ENCODE measurements at places on chromosomes 6 and 20.
A peak's percentile ranks its signal among the peaks of the same experiment; 100 is the strongest.

DNA sequence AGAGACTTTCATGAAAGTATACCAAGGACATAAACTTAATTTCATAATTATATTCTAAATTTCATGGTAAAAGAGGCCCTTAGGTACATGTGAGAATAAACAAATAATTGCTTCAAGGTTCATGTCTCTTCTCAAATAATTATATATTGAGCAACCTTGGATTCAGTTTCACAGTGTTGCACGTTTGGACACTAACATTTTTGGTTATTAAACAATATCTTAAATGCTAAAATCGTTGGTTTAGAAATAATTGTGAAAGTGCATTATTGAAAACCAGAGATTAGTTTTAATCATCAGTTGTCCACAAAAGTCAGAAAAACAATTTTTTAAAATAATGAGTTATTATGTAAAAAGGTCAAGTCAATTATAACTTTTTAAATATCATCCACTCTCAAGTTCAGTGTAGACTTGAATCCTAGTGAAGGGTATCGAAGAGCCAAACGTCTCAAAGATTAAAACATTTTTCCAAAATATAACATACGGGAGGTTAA is 227.1 kb upstream of the DEFB112 start:
- DNase-seq, result no peak

- DNase-seq, result no peak
Observed at GRCh38 chr6:151974061-151974617, 166.7 kb downstream of the ESR1 start.

- no peak for DNase-seq
Observed at GRCh38 chr6:27415898-27416297, 27.3 kb downstream of the ZNF391 start.

DNA sequence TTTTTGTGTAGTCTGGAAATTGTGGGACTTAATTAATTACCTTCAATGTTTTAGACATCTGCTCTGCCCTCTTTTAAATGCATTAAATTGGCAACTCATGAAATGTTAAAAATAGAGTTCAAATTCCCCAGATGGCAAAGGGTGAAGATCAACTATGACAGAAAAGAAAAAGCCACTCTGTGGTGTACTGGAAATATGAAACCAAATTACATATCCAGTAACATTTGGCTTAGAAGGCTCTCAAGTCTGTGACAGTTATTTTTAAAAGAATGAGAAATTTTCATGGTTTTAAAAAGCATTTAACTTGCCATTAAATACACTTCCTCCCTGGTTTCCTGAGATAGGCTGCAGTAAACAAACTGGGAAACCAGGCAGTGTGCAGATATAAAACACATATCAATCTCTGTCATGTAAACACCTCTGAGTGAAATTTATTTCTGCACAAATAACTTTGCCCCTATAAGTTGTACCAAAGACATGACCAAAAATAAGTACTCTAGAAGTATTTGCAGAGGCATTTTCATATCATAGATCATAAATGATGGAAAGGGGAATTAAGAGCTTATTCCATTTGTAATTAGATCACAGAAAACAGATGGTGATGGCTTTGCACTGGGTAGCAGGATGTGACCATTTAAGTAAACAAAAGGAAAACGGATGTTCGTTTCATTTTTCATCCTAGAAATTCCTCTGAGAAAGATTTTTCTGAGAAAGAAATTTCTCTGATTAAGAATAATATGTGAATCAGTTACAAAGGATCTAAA is 360.1 kb downstream of the SAMD5 start:
- peak; percentile 12 for DNase-seq

DNA sequence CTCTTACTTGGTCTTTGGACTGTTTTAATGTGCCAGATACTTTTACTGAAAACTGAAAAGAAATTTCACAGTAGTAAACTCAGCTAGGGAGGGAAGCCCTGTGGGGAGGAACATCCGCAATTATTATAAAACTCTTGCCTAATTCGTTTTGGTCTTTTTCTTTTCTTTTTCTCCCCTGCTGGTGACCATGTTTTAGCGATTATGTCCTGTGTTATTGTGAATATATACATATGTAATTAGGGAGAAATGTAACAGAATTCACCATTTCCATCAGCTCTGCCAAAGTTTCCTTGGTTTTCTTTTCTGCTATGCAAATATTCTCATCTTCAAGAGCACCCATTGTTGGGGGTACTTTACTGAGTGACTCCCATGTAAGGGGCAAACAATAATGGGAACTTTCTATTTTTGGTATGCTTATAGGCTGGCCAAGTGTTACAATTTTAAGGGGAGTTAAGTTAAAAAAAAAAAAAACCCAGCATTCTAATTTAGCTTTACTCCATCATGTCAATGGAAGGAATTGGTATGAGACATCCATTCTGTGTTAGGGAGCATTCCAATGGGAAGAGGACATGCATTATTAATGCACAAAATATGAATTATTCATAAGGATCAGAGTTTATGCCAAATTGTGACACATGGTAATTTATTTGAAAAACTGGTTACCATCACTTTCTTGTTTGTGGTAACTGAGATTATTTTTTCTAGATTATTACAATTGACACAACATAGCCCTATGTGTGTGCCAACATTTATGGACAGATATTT is 2.0 kb downstream of the DOK5 start:
- no peak for DNase-seq

- DNase-seq, result no peak
Observed at GRCh38 chr6:11217360-11218101, 14.9 kb downstream of the NEDD9 start.

DNA sequence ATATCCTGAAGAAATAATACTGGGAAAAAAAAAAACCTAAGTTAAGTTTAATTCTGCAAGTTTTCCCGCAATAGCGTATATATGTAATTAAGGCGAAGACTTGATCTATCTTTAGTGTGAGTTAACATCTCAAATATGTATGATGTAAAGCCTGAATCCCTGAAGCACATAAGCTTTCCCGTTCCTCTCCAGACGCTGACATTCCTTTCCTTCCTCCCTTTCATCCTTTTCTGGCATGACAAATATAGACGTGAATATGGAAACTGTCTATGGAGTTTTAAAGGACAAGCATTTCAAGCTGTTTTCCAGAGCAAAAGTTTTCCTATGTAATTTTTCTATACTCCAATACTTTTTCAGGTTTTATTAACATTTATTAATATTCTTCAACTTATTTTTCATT is 637.0 kb downstream of the COL12A1 start:
- DNase-seq, result no peak

DNA sequence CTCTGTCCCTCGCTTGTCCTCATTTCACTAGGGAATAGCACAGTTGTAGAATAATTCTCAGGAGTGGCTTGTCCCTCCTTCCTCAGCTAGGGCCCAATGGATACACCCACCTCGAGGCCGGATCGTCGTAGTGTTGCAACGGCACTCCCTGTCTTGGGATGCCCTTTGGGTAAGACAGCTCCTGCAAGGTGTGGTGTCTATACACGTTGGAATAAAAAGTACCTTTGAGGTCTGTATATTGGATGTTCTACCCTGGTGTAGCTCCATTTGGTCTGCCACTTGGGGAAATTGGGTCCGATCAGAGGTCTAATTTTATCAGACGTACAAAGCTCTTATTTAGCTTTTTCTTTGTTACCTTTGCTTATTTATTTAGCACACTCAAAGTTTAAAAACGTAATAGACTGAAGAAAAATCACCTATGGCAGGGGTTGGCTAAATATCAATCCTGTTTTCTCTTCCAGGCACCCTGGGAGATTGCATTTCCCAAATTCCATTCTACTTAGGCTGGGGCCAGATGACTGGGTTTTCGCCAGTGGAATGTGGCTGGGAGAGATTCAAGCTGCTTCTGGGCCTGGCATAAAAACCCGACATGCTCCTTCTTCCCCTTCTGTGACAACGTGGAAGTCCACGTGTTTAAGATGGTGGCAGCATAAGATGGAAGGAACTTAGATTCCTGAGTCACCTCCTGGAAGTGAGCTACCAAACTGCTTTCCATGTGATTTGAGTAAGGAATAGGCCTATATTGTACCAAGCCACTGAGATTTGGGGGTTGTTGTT is 82.3 kb upstream of the CD83 start:
- DNase-seq, result peak; percentile 90

DNA sequence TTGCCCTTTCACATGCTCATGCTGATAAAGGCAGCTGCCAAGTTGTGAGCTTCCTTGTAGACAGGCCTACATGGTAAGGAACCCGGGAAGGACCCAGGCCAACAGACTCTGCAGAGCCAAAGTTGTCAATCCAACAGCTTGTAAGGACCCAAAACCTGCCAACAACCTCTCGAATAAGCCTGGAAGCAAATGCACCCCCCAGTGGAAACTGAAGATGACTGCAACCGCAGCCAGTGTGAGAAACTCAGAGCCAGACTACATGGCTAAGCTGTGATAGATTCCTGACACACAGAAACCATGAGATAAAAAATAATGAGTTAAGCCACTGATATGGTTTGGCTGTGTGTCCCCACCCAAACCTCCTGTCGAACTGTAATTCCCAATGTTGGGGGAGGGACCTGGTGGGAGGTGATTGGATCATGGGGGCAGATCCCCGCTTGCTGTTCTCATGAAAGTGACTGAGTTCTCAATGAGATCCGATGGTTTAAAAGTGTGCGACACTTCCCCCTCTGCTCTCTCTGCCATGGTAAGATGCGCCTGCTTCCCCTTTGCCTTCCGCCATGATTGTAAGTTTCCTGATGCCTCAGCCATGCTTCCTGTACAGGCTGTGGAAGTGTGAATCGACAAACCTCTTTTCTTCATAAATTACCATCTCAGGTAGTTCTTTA is 18.8 kb upstream of the CLPSL2 start:
- DNase-seq, result peak; percentile 37

- no peak for DNase-seq
Observed at GRCh38 chr6:134994431-134994830, 44.5 kb upstream of the ALDH8A1 start.

GRCh38 chr20:15643713-15644112 is 929.5 kb downstream of the KIF16B start:
- DNase-seq, result peak; percentile 13

DNA sequence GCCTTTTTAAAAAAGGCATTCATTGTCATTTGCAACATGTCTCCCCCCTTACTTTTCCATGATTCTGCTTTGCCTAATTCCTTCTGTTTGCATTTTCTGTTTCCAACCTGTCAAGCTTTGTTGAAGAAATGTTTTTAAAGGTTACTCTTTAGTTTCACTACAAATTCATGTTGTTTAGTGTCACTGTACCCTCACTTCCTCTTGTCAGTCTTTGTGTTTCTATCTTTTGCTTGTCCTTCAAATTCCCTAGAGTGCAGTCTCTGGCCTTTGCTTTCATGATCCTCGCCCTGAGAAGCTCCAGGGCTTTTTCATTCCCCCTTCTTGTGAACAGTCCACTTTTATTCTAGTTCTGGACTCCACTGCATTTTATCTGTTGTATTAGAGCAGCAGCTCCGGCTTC is 90.6 kb downstream of the MAP3K4 start:
- DNase-seq, result no peak

- DNase-seq, result no peak
Observed at GRCh38 chr20:2839732-2840137, 720 bp downstream of the PCED1A start.

- DNase-seq, result no peak
Observed at GRCh38 chr6:111808493-111808892, 64.8 kb downstream of the FYN start.

- DNase-seq, result no peak
Observed at GRCh38 chr6:106347219-106347618, 13.3 kb upstream of the CRYBG1 start.

GRCh38 chr6:90221403-90221802 is 75.2 kb downstream of the BACH2 start:
- no peak for DNase-seq

DNA sequence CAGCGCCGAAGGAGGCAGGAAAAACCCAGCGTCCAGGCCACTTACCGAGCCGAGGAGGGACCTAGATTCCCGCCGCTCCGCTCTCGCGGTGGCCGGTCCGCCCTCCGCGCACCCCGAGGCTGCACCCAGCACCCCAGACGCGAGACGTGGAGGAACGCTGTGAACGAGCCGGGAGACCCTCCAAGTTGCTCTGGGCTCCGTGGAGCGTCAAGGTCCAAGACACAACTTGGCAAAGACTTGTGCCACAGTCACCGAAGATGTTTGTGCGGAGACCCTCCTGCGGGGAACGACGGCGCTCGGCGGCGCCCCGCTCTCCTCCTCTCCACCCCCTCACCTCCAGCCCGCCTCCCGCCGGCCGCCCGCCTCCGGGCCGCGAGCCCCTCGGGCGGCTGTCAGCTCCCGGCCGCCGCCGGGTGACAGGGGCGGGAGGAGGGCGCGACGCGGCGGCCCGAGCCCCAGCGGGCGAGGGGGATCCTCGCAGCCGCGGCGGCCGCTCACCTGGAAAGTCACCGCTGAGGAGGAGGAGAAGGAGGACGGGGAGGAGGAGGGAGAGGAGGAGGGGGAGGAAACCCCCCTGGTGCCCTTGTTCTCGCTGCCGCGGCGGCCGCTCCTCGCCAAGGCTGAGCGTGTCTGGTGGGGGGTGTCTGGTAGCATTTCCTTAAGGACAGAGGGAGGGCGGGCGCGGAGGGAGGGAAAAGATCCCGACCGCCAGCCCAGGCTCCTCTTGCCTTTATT is 637 bp upstream of the HIVEP2 start:
- no peak for DNase-seq

DNA sequence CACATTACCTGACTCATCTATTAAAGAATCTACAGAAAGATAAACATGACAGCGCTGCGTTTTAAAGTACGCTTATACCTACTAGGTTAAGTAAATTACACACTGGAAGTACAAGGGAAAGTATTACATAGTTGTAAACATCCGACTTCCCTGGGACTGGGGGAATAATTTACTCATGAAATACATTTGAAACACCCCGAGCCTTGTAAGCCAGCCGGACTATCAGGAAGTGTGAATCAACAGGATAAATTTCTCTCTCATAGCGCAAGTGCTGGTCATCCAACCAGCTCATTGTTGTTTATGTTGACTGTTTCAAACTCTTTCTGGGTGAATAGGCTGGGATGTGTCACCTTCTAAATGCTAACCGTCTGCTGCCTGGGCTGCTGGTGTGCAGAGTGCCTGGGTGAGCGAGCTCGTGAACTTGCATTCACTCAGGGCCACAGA is 4.9 kb downstream of the BMP6 start:
- DNase-seq, result peak; percentile 70

DNA sequence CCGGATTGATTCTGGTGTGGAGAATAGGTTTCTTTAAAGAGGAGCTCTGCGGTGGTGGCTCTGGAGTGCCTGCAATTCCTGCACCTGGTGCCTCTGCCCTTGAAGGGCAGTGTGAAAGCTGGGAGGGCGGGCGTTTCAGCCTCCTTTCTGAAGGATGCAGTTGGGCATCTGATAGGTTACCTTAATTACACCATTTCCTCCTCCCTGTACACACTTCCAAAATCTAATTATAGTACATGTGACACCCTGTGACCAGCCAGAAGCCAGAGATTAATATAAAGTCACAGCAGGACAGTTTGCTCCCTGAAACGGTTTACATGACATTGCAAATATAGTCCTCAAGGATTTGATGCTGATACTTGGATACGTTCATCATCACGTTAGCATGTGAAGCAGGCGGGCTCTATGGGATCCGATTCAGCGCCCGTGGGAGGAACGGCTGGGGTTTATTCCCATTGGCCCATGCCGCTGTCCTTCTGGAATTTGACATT is 548.2 kb downstream of the QKI start:
- no peak for DNase-seq
